ENCODE measurements at places on chromosomes 2 and 18.
A peak's percentile ranks its signal among the peaks of the same experiment; 100 is the strongest.

GRCh38 chr2:2244508-2244907, 86.6 kb downstream of the MYT1L start:
- no peak for DNase-seq

GRCh38 chr2:192735447-192735846, 540.7 kb upstream of the TMEFF2 start:
- DNase-seq = no peak

DNA sequence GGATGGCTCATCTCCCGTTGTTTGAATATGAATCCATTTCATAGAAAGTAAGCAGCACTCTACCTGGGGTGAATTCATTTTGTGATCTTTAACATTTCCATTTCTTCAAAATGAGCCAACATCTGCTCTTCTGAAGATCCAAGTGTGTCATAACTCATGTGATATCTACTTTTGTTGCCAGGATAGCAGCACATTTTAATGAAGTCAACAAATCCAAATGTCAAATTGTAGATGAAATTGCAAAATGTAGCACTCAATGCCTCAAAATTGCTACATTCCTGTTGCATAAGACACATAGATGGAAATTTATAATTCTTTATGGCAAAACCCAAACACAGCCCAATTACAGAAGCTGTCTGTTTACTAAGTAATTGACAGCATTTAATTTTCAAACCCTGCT, 360.7 kb downstream of the TMX3 start:
- DNase-seq = no peak

DNA sequence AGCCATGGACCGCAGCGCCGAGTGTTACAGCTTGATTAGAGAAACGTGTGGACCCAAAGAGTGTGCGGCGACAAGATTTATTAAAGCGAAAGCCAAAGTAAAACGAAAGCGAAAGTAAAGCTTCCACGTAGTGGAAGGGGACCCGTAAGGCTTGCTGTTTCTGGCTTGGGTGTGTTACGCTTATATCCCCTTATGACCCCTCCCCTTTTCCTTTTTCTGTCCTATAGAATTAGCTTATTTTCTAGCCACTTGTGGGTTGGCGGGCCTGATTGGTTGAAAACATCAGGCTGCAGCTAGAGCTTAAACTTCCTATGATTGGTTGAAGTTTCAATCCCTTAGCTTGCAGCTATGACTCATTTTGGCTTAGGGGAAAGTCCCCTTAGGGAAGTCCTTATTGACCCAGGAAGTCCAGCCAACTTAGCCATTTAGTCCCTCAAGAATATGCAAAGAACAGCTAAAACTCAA, 969.7 kb downstream of the DCDC2C start:
- peak; percentile 39 for DNase-seq

- no peak for DNase-seq
Observed at GRCh38 chr18:35808796-35809195, 163.7 kb upstream of the RMP24 start.

DNA sequence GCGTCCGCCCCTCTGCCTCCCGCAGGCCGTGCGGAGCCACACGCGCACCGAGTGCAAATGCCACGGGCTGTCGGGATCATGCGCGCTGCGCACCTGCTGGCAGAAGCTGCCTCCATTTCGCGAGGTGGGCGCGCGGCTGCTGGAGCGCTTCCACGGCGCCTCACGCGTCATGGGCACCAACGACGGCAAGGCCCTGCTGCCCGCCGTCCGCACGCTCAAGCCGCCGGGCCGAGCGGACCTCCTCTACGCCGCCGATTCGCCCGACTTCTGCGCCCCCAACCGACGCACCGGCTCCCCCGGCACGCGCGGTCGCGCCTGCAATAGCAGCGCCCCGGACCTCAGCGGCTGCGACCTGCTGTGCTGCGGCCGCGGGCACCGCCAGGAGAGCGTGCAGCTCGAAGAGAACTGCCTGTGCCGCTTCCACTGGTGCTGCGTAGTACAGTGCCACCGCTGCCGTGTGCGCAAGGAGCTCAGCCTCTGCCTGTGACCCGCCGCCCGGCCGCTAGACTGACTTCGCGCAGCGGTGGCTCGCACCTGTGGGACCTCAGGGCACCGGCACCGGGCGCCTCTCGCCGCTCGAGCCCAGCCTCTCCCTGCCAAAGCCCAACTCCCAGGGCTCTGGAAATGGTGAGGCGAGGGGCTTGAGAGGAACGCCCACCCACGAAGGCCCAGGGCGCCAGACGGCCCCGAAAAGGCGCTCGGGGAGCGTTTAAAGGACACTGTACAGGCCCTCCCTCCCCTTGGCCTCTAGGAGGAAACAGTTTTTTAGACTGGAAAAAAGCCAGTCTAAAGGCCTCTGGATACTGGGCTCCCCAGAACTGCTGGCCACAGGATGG, 7.1 kb upstream of the WNT10A start:
- DNase-seq = no peak

GRCh38 chr2:8525582-8526402, 156.1 kb upstream of the ID2 start:
- peak; percentile 85 for DNase-seq

GRCh38 chr2:236627193-236627592, 57.6 kb downstream of the ACKR3 start:
- DNase-seq = no peak

DNA sequence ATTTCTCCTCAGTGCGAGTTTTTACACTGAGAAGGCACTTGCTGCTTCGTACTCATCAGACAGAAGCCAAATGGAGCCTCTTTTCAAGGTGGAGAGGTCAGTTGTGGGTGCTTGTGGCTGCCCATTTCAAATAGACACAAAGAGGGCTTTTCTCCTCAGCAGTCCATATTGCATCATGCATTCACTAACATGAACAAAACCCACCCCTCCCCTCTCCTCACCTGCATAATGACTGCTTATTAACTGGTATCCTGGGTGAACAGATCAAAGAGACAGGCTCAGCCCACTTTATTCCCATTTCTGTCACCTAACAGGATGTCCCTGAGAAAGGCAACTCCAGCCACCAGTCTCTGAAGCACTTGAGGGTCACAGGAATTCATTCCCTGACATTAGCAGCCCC, 28.9 kb downstream of the KLF7 start:
- no peak for DNase-seq

DNA sequence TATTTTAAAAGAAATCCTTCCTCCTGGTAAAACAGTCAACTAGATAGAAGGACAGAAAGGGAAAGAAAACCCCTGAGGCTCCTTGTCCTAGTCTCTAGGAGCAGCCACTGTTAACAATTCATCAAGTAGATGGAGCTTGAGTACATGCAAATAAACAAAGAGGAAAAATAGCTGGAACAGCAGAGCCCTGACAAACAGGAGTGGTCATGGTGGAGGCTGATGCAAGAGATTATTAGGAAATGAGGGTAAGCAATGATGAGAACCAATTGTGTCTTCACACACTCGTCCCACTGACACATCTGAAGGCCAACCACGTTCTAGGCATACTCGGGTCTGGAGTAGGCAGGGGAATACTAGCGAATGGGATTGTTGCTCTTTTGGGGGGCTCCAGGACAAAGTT, 9.2 kb downstream of the DLGAP1 start:
- DNase-seq = no peak

DNA sequence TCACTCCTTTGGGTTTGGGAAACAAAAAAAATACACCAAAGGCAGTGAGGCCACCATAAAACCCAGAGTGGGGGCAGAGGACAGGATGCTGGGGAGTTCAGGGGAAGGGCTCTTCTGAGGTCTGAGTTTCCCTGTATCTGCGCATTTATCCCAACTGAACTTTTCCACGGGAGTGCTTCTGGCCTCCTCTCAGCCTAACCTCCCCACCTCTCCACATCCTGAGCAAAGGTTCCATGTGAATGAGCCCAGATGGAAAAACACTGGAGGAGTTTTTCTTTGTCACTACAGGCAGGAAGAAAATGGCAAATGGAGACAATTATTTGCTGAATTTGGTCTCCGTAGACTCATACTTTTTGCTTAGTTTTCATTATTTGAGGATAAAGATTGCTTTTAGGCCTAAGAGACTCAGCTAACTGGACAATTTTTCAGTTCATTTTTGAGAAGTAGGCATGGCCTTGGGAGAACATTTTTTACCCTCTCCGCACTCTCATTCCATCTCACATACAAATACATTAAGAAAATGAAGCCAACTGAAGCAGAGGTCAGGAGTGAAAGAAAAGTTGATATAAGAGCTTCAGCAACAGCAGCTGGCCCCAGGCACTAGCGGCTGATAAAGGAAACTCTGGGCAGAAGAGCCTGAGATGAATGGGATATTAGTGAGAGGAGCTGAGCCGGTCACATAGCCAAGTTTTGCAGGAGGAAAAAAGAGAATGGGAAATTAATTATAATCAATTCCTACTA, 82.6 kb upstream of the CYP1B1 start:
- DNase-seq = no peak

DNA sequence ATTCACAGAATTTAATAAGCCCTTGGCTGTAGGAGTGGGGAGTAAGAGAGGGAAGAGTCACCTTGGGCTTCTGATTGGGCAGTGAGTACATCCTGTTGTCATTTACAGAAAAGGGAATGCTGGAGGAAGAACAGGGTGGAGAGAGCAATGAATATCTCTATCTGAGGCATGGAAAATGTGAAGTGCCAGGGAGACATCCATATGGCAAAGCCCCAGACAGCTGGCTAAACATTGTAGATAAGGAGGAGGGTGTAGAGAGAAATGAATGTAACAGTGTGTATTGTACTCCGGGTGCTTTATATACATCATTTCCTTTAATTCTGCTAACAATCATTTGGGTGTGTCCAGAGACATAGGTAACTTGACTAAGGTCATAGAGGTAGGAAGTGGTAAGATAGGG, 103.5 kb downstream of the UPP2 start:
- no peak for DNase-seq

DNA sequence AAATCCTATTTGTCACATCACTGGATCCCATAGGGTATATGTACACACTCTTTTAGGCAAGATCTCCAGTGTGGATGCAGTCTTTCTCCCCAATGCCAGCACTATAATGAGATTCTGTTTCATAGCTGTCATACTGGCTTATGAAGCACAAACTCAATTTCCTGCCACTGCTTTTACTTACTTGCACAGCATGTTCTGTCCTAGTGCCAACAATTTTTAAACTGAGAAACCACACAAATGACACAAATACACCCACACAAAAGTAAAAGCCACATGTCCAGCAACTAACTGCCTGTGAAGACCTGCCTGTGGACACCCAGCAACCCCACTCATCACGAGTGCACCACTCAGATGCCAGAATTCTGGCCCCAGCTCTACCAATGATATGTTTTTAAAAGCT, 29.6 kb upstream of the RNU4ATAC start:
- no peak for DNase-seq

DNA sequence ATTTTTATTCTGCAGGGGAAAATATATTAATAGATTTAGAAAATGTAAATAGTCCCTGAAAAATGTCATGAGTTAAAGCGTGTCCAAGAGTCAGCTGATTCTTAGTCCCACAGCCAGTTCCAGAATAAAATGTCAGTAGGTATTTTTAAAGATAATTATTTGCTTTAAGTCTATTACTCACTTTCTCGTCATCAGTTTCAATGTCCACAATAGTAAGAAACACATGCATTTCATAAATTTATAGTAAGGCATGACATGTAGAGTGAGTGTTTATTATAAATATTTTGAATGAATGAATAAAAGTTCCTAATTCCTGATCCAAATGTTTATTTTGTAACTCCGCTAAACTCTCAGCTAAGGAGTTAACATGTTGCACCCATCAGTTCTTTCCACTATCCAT, 1044.0 kb upstream of the PIK3C3 start:
- no peak for DNase-seq

DNA sequence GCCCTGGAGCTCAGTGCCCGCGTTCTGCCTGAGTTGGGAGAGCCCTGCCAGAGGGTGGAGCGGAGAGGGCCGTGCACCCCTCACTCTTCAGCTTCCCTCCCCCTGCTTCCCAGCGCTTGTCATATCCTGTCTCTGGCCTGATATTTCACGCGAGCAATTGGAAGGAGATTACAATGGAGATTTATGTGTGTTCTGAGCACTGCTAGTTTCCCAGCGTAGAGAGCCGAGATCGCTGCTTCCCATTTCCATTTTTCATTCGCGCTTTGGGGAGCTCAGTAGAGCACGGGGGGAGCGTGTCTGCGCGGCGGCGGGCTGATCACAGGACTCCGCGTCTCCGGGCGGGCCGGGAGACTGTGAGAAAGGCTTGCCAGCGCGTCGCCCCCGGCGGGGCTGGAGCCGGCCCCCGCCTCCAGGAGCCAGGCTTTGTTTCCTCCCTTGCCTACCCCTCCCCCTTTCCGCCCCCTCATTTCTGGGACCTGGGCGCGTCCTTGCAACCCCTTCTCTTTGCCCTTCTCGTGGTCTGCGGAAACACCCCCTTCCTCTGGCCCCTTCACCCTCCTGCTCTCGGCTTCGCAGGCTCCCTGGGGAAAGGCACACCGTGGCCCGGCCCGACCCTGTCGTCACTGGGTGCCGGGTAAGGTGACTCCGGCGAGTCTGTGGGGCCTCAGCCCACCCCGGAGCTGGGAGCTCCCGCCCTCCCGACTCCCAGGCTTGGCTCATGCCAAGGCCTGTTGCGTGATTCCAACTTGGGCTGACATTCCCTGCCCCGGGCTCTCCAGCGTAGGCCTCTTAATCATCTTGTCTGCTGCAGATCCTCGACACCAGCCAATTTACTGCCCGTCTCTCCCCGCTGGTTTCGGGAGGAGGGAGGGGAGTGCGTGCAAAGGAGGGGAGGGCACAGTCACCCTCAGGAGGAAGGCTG, 5.8 kb downstream of the DLX2 start:
- DNase-seq = no peak

GRCh38 chr2:221304916-221305315, 267.2 kb downstream of the EPHA4 start:
- no peak for DNase-seq

DNA sequence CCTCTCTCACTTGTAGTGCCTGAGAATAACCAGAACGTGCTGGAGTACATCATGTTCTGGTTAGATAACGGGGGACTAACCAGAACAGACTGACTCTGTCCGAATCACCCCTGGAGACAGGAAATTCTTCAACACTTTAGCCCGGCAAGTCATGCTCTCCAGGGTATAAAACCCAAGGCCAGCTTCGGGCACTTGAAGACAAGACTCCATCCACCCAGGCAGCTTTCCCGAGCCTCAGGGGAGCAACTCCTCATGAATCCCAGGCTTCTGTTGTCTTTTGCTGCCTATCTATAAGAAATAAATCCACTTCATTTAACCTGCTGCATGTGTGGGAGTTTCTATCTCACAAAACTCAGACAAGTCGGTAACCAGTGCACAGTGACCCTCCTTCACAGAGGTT, 99.6 kb downstream of the KCNF1 start:
- no peak for DNase-seq

- DNase-seq = no peak
Observed at GRCh38 chr2:219722276-219722879, 94.9 kb downstream of the SLC4A3 start.

DNA sequence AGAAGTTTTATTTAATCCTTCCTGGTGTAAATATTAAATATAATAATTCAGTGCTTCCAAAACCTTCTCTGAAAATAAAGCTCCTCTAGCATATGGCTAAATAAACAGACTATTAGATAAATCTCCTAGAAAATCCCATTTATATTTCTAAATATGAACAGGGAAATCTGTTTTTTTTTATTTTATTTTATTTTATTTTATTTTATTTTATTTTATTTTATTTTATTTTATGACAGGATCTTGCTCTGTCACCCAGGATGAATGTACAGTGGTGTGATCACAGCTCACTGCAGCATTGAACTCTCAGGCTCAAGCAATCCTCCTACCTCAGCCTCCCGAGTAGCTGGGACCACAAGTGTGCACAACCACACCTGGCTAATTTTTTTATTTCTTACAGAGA, 673.5 kb downstream of the IRS1 start:
- DNase-seq = no peak

- peak; percentile 91 for DNase-seq
Observed at GRCh38 chr18:78768656-78769501, 210.7 kb upstream of the SALL3 start.

All from NCI-H1417 treated with DMSO at 0.1 percent for 48 hours (cell line).